ENCODE measurements at places on chromosomes 13 and 19.

- no peak for DNase-seq
Measured at GRCh38 chr19:16898361-16899015, 9.7 kb downstream of the F2RL3 start.

DNA sequence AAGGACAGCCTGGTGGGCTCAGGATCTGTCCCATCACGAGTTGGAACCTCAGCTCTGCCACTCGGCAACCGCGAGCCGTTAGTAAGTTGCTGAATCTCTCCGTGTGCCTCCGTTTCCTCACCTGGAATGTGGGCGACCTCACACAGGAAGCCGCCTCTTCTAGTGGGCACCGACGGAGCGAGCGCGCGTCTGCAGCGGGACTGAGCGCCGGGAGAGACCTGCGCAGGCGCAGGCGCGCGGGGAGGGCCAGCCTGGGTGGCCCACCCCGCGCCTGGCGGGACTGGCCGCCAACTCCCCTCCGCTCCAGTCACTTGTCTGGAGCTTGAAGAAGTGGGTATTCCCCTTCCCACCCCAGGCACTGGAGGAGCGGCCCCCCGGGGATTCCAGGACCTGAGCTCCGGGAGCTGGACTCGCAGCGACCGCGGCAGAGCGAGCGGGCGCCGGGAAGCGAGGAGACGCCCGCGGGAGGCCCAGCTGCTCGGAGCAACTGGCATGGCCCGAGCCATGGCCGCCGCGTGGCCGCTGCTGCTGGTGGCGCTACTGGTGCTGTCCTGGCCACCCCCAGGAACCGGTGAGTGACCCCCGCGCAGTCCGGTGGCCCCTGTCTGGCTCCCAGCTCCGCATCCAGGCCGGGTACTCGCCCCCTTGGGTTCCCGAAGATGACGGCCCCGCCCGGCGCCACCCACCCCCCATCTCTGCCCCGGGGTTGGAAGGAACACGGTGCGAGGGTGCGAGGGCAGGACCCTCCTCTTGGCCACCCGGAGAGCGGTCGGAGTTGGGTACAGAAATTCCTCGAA is at the start of gene PVR:
TSS of gene PVR (plus strand) at position 306 of the 797 bp plus-strand sequence. CDS start at position 493, 187 bp downstream.
- peak; percentile 28 for DNase-seq

GRCh38 chr19:42174188-42174587 is 41.9 kb upstream of the POU2F2 start:
- no peak for DNase-seq

DNA sequence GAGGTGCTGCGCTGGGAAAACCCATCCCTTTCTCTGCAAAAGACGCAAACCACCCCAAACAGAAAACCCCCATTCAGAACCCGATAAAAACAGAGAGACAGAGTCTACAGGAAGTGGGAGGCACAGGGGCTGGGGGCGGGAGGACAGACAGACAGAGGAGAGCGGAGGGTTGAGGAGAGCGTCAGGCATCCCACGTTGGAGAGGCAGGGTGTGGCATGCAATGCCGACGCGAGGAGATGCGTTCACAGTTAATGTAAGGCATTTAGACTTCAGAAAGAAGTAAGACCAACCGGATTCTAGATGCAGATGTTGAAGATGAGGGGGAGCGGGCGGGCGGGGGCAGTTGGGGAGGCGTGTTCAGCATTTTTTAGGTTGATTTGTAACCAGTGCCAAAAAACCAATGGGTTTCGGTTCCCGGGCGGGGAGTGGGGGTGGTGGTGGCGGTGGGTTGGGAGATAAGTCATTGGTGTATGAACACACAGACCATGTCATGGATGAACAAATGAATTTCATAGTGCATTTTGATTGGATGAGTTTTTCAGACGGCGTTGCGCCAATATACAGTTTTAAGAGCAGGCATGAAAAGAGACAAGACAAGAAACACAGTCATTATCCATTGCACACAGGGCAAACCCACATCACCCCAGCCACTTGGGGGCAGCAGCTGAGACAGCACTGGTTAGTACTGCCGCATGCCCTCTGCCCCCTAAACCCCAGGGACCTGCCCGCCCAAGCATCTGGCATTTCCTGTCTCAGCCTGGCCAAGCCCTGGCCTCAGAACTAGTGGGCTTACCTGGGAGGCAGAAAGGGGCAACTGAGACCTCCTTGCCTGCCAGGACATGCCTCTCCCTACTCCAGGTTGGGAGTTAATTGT is 91.3 kb downstream of the IER2 start:
- no peak for DNase-seq

DNA sequence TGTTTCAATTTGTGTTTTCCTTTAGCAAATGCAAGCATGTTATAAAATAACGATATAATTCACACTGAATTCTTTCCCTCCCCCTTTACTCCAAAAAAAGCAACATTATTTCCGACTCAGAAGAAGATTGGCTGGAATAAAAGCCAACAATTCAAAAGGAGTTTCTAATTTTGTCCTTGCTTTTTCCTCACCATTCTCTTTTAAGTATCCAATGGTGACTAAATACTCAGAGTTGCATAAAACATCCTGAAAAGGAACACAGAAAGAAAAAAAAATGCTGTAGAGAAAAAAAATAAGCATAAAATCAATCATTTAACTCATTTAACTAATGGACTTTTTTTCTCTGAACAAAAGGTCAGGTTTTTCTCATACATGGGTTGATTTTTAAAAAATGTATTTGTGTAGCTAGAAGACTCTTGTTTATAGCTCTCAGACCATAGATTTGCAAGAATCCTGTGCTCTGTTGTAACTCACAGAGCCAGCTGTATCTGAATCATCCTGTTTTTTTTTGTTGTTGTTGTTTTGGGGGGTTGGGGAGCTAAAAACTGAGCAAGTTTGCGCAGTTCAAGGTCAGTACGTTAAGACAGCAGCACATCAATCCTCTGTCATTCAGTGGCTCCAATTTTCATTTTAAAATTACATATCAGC is 108.1 kb downstream of the PCDH17 start:
- DNase-seq: no peak

- no peak for DNase-seq
Measured at GRCh38 chr13:62933809-62934208, 1518.2 kb upstream of the PCDH20 start.

DNA sequence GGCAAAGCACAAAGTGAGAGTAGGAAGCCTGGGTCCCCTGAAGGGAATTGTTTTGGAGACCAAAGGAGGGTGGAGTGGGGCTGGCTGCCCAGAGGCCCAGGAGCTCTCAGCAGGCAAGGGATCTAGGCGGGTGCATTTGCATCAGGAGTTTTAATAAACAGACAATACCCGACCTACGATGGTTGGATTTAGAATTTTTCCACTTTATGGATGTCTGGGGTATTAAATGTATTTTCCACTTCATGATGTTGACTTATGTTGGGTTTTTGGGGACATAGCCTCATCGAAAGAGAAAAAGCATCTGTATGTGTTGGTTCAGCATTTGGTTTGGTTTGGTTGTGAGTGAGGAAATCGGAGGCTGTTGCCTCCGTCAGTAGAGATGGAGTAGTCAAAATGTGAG is 205.2 kb upstream of the MAB21L1 start:
- DNase-seq: no peak

DNA sequence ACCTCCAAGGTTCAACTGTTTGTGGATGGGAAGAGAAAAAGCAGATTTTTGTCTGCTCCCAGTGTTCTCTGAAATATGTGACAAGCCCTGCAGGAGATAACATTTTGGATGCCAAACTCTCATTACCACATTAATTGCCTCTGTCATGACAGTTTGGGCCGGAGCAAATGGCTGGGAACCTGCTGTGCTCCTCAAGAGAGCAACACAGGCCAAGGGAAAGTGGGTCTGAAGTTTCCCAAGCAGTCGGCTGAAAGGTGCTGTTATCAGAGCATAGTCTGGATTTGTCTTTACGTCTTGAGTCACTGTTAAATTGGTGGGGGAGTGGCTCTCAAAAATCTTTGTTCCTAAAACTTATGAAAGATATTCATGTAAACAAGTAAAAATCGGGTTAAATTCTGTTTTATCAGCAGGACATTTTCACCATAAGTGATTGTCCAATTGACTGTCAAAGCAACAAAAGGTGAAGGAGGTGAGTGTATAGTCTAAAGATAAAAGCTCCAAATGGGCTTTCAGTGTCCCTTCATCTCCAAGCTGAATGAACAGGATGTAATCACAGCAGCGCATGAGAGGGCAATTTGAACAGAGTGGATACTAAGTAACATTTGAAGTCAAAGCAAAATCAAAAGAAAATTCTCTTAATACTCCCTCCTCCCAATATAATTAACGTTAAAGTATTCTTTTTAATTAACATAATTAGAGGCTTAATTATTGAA is 844.8 kb downstream of the PCDH17 start:
- no peak for DNase-seq

DNA sequence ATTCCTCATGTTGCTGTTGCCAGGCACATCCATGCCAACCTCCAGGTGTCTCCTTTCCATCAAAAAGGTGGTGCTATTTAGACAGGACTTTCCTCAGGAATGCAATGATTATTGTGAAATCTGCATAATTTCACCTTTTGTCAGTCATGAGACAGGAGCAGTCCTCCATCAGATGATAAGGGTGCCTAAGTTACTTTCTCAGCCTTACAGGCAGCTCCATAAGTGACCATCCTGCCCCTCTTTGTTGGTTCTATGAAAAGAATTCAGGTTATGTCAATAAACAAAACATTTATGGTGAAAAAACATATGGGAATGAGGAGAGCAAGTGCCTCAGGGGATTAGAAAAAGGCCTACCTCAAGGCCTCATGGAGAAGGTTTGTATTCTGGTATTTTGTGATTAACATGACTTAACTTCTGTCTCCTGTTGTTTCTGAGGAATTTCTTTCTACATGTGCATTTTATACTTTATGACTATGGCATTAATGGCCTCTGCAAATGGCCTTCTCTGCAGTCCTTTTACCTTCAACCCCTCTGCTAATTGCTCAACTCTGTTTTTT is 110.3 kb upstream of the DIAPH3 start:
- DNase-seq: no peak

DNA sequence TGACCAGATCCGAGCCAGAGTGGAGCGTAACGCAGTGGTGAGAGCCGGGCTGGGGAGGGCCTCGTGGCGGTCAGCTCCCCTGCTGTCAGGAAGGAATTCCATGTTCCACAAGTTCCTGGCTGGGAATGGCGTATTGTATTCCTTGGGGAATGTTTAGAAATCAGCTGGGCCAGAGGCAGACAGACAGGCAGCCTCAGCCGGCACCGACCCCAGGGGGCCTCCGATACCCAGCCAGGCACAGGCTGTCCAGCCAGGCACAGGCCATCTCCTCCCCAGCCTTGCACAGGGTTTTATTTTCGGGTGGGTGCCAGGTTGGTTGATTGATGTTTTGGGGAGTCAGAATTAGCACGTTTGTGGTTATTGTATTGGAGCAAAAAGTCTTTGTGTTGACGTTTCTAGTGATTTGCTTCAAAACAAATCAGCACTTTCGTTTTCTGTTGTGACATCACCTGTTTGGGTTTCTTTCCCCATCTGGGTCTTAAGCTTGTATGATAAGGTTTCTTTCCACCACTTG is 126.6 kb upstream of the MCF2L start:
- DNase-seq: no peak

DNA sequence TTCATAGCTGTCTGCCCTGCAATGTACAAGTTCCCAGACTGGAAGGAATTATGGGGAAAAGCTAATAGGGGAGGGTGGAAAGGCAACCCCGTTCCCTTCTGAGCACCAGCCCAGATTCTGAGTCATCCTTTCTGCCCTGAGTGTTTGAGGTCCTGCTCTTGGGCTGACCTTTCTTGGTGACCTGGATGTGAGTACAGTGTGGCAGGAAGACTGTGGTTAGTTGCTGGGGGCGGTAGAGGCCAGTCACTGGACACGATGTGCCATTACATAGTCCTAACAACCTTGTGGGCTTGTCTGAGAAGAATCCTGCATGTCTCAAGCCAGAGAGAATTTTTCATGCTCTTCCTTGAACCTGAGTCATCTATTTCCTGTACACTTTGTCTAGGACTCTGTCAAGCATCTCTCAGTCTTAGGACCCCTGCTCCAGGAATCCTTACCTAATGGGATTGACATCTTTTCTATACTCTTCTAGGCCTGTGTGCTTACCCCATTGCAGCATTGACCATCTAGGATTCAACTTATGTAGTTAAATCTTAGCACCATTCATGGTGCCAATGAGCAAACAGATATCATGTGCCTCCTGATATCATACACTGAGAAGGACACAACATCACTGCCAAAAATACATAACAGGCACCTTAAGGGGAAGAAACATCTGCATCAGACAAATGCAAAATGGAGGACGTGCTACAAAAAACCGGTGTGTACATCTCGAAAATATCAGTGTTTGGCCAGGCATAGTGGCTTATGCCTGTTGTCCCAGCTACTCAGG is 8.1 kb upstream of the ANGPTL4 start:
- no peak for DNase-seq

Measured in common myeloid progenitor, CD34-positive (primary cell).